ENCODE measurements at places on chromosomes 7 and 10.

GRCh38 chr7:25032774-25033743, 53.1 kb upstream of the OSBPL3 start:
- DNase-seq = no peak

DNA sequence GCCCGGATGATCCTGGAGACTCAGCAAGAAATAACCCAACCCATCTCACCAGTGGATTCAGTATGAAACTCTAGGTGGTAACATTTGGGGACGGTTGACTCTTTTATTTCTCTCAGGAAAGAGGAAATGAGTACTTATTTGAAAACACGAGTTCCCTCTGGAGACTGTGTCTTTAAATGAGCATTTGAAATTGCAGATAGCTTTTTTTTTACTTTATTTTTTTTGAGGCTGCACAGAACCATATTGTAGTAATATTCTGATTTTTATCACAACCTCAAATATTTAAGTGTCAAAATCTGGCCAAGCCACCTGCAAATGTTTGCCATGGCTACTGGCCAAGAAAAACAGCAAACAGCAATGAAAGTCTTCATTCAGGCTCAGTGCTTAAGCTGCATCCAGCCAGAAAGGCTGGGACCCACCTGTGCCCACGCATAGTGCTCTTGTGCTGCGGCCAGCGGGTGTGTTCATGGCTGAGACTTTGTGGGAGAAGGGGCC, 160.8 kb downstream of the CREB5 start:
- no peak for DNase-seq

- DNase-seq = no peak
These were observed 10.4 kb downstream of the HTR7 start for GRCh38 chr10:90847436-90847835.

GRCh38 chr10:4254101-4254994, 469.3 kb upstream of the KLF6 start:
- no peak for DNase-seq

DNA sequence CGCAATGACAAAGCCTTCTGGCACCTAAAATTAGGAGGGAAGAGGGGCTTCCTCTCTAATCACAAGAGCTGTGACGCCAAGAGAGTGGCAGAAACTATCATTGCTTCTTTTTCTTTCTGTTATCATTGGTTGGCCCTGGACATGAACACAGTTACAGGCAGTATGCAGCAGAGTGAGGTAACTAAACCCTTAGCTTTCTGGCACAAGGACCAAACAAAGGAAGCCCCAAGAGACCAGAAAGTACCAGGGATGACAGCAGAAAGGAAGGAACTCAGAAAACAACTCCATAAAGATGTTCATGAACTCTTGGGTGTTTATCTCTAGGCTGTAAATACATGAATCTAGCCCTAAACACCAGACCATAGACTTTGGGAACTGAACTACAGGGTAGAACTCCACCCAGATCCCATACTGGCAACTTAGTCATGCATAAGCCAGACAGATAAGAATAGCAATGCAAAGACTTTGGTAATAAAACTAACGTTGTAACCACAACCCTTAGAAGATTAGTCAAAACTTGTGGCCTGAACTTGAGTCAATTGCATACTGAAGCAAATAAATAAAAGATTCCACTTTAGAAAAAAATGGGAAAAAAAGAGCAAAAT, 195.7 kb upstream of the PTN start:
- no peak for DNase-seq

- no peak for DNase-seq
These were observed 72.6 kb downstream of the INPP5A start for GRCh38 chr10:132610071-132610701.

DNA sequence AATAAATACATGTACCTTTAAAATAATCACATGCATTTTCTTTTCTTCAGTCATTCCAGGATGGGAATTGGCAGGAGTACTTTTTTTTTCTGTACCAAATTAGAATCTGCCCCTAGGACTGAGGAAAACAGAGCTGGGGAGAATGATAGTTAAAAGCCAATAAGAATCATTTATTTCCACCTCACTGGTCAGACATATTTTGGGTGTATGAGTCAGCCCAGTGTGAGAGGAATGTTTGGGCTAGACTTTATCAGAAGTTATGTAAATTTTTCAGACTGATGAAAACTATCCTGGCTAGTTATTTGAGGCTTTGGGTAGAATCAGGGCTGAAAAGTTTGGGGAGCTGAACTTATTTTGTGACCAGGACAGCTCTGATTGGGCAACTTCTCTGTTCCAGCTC, 303.1 kb upstream of the NPSR1 start:
- no peak for DNase-seq

- DNase-seq = no peak
These were observed 100.5 kb downstream of the FGFR2 start for GRCh38 chr10:121497513-121498470.

GRCh38 chr10:71031026-71031425, 142.7 kb upstream of the PCBD1 start:
- DNase-seq = no peak

DNA sequence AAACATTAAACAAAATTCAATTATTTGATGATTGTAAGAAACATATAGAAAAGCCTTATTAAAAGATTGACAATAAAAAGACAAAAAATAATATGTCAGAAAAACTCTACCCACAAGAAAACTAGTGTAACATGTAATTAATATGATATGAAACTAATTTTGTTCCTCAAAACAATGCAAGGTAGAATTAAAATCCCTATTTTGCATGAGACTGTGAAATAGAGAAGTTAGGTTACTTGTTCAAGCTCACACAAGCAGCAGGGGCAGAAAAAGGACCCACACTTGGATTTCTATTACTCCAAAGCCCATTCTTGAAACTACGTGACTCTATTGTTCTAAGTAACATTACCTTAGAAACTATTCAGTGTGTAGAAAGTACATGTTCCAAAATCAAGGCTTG, 96.4 kb downstream of the KCNMA1 start:
- no peak for DNase-seq

GRCh38 chr10:21069929-21070700, 173.0 kb upstream of the NEBL start:
- no peak for DNase-seq

DNA sequence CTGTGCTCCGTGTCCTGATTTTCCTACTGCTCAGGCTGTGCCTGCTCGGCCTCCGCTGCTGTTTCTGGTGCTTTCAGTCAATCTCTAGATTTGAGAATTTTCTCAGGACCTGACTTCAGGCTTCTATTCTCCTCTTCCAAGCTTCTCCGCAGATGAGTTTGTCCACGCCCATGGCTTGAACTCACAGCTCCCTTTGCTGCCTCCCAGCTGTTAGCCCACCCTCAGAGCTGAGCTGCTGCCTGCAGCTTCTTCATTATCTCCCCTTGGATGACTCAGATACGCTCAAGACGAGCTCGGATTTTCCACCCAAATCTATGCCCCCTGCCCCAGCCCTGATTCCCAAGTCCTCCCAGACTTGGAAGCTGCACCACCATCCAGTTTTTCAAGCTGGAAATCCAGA, 104.7 kb downstream of the FGFR2 start:
- no peak for DNase-seq

DNA sequence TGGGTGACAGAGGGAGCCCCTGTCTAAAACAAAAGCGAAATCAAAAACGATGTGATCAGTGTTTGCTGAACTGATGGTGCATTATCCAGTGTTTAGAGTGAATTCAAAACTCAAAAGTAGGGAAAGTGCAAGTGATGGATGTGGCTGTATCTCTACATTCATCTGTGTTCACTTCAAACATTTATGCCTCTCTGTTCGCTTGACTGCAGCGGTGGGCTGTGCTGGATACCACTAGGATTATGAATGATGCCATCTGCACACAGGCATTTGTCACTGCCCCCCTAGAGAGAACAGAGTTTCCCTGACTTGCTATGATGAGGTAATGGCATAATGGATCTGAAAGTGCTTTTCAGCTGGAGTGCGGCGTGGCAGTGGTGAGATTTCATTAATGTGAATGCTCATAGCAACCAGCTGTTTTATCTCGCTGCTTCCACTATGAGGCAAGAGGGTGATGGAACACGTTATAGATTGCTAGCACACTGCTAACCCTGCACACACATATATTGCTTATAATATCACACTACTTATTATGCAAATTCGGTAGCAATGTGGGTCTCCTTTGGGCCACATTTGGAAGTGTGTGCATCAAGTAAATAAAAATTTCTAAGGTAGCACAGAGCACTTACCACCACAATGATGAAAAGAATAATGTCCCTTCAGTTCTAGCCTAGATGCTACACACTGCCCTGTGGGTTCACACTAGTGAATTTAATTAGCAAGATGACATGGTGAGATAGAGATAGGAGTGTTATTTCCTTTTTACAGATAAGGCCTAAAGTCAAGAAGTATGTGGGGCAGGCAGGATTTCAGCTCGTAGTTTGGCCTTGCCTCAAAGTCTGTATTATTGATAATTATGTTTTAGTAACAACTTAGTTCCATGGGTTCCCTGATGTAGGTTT, 164.7 kb downstream of the CAMK1D start:
- no peak for DNase-seq

DNA sequence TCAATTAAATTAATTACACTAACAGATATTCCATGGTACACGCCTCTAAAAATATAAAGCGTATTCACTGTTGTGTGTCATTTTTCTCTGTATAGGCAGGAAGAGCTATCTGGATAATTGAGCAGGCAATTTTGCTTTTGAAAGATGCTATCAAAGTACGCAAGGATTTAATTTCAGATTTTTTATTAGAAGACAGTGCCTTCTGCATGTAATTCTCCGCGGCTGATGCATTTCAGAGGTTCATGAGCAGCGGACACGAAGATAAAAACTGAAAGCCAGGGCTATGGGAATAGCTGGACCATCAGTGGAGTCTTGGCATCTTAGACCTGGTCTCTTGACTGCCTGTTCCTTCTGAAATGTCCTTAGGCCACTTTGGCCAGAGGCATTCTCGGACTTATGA, 35.7 kb upstream of the SDK1 start:
- no peak for DNase-seq

DNA sequence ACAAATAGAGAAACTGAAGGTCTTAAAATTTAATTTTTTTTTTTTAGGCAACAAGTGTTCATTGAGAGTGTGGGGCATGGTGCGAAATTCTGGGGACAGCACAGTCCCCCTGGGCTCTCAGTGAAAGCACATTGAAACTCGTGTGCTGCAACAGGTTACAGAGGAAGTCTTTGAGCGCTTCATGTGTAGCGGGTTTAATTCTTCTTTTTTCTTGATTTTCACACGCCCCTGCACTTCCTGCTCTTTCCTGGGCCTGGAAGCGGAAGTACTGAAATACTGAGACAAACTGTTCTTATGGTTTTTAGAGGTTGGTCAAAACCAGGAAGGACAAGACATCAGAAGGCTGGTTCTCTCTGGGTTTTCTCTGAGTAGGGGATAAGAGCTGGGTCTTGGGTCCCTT, 203.5 kb downstream of the PTEN start:
- DNase-seq = peak; percentile 17

DNA sequence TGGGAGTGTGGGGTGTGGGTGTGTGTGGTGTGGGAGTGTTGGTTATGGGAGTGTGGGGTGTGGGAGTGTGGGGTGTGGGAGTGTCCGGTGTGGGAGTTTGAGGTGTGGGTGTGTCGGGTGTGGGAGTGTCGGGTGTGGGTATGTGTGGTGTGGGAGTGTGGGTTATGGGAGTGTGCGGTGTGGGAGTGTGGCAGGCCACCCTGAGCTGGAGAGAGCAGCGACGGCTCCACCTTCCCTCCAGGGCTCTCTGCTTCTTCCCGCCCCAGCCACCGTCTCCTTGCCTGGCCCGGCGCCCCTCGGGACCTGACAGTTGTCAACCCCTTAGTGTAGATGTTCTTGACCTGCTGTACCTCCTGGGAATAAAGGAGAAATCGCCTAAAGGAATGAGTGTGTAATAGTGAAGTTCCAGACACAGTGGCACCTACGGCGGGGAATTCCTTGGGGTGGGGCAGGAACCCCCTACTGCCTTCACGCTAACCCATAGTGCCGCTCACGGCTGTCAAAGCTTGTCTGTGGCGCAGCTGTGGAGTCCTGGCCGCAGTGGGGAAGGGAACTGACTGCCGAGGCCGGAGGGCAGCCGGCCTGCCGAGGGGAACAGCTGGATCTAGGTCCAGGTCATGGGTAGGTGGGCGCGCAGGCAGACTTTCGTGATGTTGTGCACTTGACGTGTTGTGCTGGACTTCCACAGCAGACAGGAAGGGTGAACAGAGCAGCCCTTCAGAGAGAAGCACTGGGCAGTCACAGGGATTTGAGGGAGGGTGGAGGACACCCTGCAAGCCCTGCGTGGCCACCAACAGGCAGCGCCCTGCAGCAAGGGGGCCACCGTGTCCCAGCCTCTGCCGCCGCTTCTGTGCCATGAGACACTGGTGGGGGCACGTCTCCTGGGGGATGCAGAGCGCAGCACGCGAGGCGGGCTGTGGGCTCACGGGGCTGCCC, 49.0 kb upstream of the EN2 start:
- no peak for DNase-seq

DNA sequence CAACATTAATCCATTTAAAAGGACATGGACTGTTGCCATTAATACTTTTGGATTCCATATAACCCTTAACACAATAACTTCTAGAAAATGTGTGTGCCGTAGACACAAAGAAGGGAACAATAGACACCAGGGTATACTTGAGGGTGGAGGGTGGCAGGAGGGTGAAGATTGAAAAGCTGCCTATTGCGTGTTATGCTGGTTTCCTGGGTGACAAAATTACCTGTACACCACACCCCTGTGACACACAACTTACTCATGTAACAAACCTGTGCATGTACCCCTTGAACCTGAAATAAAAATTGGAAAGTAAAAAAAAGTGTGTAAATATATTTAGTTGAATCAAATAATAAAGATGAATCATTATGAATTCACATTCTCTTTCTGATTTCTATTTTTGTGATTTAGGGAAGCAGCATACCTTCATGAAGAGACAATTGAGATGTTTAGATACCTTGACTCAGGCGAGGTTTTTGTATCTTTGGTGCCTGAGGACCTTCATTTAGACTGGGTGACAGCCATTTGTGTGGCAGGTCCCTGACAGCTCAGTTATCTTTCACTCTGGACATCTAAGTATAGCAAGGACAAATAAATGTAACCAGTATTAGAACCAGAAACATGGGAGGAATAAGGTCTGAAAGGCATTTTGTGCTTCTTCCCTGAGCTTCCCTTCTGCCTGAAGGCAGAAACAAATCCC, 28.7 kb downstream of the GIMAP8 start:
- DNase-seq = no peak

- no peak for DNase-seq
These were observed 223.7 kb downstream of the MAD1L1 start for GRCh38 chr7:2008936-2009540.

DNA sequence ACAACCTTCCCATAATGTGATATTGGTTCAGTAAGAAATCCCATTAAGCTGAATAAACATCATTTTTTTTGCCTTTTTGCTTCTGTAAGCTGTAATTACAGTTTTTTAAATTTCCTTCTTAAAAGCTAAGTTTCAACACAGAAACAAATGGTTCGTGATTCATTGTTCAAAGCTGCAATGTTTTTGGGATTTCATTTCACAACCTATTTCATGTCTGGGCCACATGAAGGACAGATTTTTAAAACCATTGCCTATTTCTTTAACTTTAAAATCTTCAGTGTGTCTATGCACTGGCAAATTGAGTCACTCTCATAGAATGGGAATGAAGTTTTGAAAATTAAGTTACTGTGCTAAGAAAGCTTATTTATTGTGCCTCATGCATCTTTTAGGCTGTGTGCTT, 66.9 kb downstream of the TFPI2 start:
- no peak for DNase-seq

- peak; percentile 85 for DNase-seq
These were observed at the start of gene TRIP6 for GRCh38 chr7:100867040-100867775. Gene TRIP6, plus strand, starts transcription at chr7:100867387. Its CDS starts 111 bp downstream, at chr7:100867498.
